ENCODE measurements at places on chromosomes 6 and 20. TPM values are rescaled to one million over a fixed set of nuclear protein-coding genes. Genes with fewer than 3 reads are reported as not detected.

ACOT8 gene
- 45.3 TPM for total RNA-seq

BCAS1 gene
- not detected for total RNA-seq

SLPI gene
- not detected for total RNA-seq

DLL1 gene
- total RNA-seq = 0.16 TPM

LCA5 gene
- total RNA-seq = 3.4 TPM

MED23 gene
- total RNA-seq = 13.2 TPM

AIF1 gene
- not detected for total RNA-seq

FOXS1 gene
- total RNA-seq = not detected

PACRG gene
- 0.16 TPM for total RNA-seq

NKX2-2 gene
- total RNA-seq = not detected

ATP6V1G2 gene
- total RNA-seq = 1.3 TPM

LY6G6F gene
- total RNA-seq = not detected

B3GAT2 gene
- not detected for total RNA-seq

PRSS16 gene
- not detected for total RNA-seq

TMEM200A gene
- 2.8 TPM for total RNA-seq

ZNF335 gene
- total RNA-seq = 17.0 TPM

FAM209B gene
- total RNA-seq = not detected

BHLHE23 gene
- total RNA-seq = not detected

PSMB9 gene
- 12.5 TPM for total RNA-seq

TMEM217 gene
- 0.65 TPM for total RNA-seq

TNFAIP3 gene
- total RNA-seq = 7.4 TPM

ZBTB46 gene
- 3.9 TPM for total RNA-seq

ZNF391 gene
- 1.3 TPM for total RNA-seq

OTOR gene
- not detected for total RNA-seq

CDSN gene
- total RNA-seq = not detected

AK9 gene
- total RNA-seq = 2.1 TPM

PPP1R14C gene
- total RNA-seq = 7.8 TPM

KCNK16 gene
- not detected for total RNA-seq

DZANK1 gene
- total RNA-seq = 0.16 TPM

KHDC1L gene
- not detected for total RNA-seq

CENPW gene
- 0.72 TPM for total RNA-seq

COL21A1 gene
- total RNA-seq = 31.8 TPM

ZNF217 gene
- total RNA-seq = 29.5 TPM

ANKEF1 gene
- total RNA-seq = under 0.01 TPM

STAU1 gene
- total RNA-seq = 65.9 TPM

ULBP3 gene
- 19.3 TPM for total RNA-seq

RBPJL gene
- not detected for total RNA-seq

PCK1 gene
- not detected for total RNA-seq

CDH4 gene
- total RNA-seq = 0.54 TPM

PRR3 gene
- total RNA-seq = 4.7 TPM

NOTCH4 gene
- total RNA-seq = 5.0 TPM

TRIM31 gene
- not detected for total RNA-seq

SEL1L2 gene
- total RNA-seq = not detected

DEFB124 gene
- total RNA-seq = not detected

FNDC11 gene
- total RNA-seq = 0.36 TPM

PRDM1 gene
- total RNA-seq = under 0.01 TPM

PTCRA gene
- not detected for total RNA-seq

ARMC12 gene
- total RNA-seq = 0.49 TPM

FGD2 gene
- not detected for total RNA-seq

FAM229B gene
- total RNA-seq = 4.9 TPM

CCN6 gene
- 0.16 TPM for total RNA-seq

Data from cardiac atrium fibroblast (primary cell).